Stimulated activated CD4-positive, alpha-beta T cell treated with anti-CD3 and anti-CD28 coated beads, Interleukin-15, amount 100 ng/mL, for 24 hours (primary cell): ENCODE measurements at places on chromosomes 16 and 17.

- DNase-seq: no peak
Measured at GRCh38 chr17:77943971-77944370, 14.5 kb upstream of the TNRC6C start.

GRCh38 chr16:50627419-50627818 is 53.7 kb downstream of the SNX20 start:
- DNase-seq: peak; percentile 55

GRCh38 chr16:4976079-4976478 is 17.9 kb downstream of the SEC14L5 start:
- no peak for DNase-seq

DNA sequence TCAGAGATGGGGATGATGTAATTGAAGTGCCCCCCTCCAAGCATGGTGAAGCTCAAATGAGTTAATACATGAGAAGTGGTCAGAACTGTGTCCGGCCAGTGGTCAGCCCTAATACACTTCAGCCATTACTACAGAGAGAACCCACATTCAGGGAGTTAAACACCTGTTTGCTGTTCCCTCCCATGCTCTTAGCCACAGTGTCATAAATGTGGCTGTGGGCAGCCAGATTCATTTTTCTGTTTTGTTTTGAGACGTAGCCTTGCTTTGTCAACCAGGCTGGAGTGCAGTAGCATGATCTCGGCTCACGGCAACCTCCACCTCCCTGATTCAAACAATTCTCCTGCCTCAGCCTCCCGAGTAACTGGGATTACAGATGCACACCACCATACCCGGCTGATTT is 139.9 kb downstream of the DNAH9 start:
- DNase-seq: no peak

- no peak for DNase-seq
Measured at GRCh38 chr17:17381446-17382064, 78.4 kb downstream of the NT5M start.

DNA sequence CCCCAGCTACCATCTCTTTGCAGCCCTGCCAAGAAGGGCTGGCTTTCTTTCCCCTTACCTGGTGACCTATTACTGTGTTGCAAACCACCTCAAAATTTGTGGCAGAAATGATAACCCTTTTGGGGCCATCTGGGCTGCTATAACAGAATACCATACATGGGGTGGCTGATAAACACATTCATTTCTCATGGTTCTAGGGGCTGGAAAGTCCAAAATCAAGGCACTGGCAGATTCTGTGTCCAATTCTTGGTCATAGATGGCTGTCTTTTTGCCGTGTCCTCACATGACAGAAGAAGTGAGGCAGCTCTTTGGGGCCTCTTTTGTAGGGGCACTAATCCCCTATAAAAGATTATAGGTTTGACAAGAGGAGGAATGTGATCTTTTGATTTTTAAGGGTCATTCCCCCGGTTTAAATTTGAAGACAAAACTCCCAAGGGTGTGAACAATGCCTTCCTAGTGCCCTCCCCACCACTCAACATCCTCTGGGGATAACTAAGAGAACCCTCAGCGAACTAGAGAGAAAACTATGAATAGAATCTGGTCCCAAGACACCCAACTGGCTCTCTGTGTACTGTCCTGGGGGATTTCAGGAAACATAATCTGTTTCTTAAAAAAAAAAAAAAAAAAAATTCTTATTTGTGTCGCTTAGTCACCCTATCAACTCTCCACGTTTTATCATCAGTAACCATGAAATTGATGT is 1.7 kb upstream of the METTL22 start:
- DNase-seq: no peak

- DNase-seq: no peak
Measured at GRCh38 chr16:15507301-15507958, 73.0 kb downstream of the BMERB1 start.

DNA sequence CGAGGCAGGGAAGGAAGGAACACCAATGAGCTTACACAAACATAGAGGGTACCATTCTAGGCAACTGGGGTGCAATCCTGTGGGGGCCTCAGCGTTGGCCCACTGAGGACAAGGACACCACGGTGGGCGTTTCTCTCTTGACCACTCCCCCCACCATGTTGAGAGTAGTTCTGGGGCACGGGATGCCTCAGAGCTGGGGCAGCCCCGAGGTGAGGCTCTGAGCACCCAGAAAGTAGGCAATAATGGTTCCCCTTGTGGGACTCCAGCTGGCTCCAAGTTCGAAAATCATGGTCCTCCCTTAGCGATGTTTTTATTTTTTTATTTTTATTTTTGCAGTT is 5.1 kb downstream of the PRSS21 start:
- DNase-seq: no peak

DNA sequence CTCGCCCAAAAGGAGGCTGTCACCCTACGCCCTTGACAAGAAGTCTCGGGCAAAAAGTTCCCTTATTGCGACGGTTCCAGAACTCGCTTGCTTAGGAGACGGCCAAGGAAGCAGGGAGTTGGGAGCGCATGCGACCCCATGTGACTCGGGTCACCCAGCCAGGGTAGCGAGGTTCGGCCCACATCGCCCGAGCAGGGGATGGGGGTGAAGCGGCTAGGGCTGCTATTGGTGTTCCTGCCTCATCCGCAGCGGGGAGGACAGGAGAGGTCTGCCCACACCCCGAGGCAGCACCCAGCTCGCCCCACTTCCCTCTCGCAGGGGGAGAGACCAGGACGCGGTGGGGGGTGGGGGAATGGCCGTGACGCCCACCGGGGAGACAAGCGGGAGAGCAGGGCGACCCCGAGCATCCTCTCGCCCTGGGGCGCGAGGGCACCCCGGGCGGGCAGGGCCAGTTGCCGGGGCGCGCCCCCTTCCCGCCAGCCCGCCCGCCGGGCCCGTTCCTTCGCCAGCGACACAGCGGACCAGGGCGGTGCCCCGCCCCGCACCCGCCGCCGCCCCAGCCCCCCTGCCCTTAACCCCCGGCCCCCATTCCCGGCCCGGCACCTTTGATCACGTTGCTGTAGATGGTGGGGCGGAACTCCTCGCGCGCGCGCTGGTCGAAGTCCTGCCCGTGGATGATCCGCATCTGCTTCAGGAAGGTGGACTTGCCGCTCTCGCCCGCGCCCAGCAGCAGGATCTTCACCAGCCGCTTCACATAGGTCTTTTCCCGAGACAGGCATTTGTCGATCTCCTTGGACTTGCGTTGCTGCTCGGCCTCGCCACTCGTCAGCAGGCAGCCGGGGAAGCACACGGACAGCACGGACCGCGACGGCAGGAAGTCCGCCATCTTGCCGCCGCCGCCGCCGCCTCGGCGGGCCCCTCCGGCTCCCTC is 567 bp downstream of the GNA13 start:
- peak; percentile 68 for DNase-seq

- DNase-seq: no peak
Measured at GRCh38 chr16:66712512-66712911, 16.0 kb upstream of the CMTM4 start.

DNA sequence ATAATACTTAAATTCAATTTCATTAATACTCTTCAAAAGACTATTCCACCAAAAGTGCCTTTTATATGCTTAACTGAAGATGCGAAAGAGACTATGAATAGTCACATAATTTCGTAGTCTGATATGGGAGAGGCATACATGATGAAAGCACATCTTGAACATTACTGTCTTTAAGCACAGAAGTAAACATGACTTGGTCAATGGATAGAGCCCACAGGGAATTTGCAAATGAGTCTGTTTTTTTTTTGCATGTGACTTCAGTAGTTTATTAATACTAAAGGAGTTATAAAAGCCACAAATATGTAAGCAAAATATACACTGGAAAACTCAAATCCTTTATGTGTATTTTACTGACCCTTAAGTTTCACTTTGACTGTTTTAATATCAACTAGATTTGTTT is 15.9 kb downstream of the ADPRM start:
- no peak for DNase-seq

DNA sequence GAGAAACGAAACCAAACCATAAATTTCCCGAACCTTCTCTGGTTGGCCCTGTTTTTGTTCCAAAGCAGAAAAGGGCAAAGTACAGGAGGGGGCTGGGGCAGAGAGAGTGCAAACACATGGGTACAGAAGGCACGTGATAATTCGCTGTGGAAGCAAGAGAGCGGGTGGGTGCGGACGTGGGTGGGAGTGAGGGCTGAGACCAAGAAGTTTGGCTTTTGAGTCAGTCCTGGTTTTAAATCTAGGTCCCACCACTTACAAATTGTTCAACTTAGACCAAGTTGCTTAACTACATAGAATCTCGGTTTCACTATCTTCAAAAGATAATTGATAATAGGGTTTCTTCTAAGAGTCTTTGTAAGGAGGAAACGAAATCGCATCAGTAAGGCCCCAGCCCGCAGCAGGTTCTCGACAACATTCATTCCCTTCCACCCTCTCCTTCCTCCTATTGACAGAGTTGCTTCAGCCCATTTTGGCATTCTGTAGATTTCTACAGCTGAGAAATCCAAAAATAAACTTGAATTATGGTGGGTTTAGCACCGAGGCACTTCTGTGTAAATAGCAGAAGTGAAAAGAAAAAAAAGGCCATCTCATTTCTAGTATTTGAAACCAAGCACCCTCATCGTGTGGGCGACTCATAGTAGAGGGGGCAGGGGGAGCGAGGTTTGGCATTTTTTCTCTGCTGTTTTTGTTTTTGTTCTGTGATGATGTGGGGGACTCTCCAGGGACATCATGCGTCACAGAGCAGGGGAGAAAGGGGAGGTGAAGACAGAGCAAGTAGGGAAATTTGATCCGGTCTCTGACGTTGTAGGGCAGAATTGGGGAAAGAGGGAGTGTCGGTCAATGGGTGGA is 33.6 kb upstream of the CCR7 start:
- DNase-seq: peak; percentile 90

- DNase-seq: no peak
Measured at GRCh38 chr16:22874394-22874793, 60.4 kb downstream of the HS3ST2 start.

DNA sequence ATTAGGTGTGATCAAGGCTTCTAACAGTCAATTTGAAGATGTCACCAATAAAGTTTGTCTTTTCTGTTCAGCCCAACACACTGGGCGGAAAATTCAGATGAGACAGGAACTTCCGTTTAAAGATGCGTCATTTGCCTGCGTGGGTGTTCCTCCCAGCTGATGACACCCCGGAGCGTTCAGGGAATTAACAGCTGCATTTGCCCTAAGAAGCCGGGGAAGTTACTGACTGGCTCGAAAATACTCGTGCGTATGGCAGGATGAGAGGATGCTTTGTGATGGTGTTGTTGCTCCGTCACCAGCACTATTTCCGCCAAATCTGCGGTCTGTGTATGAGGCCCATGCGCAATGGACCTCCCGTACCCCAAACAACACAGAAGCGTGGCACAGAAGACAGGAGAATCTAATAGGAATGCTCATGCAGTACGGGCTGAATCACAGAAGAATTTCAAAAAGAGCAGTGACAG is 11.9 kb upstream of the PVALEF start:
- no peak for DNase-seq

DNA sequence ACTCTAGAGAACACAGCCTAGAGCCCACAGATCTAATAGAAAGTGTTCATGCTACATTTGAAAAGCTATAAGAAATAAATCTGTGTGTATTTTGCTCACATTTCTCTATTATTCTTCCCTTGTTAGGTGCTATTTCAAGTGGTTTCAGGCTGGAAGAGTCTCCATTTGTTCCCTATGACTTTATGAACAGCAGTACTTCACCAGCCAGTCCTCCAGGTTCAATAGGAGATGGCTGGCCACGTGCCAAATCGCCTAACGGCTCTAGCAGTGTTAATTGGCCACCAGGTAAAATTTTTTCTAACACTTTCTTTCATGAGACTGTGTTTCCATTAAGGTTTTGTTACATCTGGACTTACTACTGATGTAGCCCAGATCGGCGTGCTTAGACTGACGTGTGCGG is 30.7 kb upstream of the SLC5A11 start:
- DNase-seq: no peak

- no peak for DNase-seq
Measured at GRCh38 chr16:47660540-47660939, 199.4 kb downstream of the PHKB start.

GRCh38 chr17:6756425-6757031 is 682 bp downstream of the XAF1 start:
- peak; percentile 26 for DNase-seq

DNA sequence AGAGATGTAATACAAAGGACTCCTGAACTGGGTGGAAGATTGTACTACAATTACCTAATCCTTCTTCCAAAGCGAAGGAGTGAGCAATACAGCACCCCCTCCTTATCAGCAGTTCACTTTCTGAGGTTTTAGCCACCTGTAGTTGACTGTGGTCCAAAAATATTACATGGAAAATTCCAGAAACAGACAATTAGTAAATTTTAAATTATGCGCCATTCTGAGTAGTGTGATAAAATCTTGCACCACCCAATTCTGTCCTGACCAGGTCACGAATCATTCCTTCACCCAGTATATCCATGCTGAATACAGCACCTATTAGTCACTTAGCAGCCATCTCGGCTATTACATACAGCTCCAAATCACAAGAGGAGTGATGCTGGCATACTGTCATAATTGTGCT is 23.2 kb downstream of the VPS53 start:
- no peak for DNase-seq

GRCh38 chr16:23406024-23406423 is 47.0 kb downstream of the COG7 start:
- no peak for DNase-seq

DNA sequence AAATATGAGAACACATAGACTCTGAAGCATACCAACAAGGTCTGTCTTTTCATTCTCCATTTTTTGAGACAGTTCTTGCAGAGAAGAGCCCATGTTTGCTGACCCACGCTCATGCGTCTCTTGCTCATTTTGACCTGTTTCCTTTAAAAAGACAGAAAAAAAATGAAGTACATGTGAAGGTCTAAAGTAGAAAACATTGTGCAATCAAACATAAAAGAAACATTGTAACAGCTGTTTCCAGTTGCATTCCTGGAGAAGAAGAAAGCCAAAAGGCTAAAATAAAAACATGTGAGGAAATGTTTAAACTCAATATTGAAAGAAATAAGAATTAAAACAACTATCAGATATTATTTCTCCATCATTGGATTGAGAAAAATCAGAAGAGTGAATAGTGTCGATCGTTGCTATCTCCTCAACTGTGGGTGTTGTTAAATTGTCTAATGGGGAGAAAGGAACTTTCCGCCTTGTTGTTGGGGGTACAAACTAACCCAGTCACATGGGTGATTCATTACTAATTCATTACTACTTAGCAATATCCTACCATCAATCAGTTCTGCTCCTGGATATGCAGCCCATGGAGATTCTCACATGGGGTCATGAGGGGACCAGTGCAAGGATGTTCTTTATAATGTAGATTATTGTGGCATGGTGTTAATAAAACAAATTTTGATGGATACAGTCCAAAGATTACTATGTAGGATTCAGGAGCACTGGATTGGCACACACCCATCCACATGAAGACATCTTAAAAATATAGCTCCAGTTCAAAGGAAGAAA is 9.5 kb downstream of the ABCA9 start:
- DNase-seq: no peak

GRCh38 chr17:2041561-2042389 is at the start of gene OVCA2:
Gene OVCA2, plus strand, starts transcription at chr17:2042022. Its CDS starts 26 bp downstream, at chr17:2042048.
- peak; percentile 98 for DNase-seq
